ENCODE measurements at places on chromosomes 12 and 14.
A peak's percentile ranks its signal among the peaks of the same experiment; 100 is the strongest.

DNA sequence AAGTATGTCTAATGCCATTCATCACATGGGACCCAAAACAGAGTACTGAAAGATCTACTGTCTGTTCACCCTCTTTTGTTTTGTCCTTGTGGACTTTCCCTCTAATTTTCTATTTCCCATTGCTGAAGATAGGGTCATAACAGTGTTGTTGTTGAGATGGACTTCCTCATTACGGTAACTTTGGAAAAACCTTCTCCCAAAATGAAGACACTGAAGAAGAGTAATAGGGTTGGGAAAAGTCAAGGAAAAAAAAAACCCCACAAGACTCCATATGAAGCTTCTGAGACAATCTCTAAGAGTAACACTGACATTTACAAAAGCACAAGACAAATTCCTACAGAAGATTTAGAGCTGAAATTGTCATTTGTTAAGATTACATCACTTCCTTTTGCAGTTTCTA is 36.7 kb downstream of the EXOC5 start:
- DNase-seq = no peak

DNA sequence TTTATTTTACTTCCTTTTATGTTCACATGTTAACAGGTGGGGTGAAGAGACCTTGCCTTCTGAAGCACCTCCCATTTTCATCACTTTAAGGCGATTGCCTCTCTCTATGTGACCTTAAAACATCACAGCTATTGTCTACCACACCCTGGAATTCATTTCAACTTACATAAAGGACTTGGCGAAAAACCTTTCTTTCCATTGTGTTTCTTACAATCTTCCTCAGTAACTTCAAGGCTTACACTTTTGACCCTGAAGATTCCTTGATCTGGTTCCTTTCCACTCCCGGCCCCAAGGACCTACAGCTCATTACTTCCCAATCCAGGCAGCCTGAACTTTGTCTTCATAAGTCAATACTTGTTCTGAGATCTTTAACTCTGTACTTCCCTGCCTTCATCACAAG is 443.3 kb downstream of the ADAMTS20 start:
- no peak for DNase-seq

DNA sequence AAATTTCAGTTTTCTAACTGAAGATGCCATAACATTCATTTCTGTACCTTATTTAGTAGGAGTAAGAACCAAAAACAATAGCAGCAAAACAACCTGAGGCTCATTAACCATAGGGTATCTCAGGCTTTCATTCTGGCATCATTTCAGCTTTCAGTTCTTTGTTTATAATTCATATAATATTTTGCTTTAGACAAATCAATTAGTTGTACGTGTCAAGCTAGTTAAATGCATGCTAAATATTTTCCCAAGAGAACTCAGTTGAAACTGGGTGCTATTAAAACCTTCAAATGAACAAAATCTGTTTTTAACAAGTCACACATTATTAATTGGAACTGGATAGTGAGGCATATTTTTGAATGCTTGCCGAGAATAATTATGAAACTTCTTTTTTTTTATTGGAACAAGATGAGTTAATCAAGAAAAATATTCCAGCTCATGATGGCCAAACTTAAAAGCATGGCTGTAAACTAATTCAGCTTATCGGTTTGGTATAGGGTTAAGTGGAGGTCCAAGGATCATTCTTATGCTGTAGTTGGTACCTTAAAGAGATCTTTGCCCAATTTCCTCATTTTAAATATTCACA is 442.7 kb downstream of the BTG1 start:
- no peak for DNase-seq

DNA sequence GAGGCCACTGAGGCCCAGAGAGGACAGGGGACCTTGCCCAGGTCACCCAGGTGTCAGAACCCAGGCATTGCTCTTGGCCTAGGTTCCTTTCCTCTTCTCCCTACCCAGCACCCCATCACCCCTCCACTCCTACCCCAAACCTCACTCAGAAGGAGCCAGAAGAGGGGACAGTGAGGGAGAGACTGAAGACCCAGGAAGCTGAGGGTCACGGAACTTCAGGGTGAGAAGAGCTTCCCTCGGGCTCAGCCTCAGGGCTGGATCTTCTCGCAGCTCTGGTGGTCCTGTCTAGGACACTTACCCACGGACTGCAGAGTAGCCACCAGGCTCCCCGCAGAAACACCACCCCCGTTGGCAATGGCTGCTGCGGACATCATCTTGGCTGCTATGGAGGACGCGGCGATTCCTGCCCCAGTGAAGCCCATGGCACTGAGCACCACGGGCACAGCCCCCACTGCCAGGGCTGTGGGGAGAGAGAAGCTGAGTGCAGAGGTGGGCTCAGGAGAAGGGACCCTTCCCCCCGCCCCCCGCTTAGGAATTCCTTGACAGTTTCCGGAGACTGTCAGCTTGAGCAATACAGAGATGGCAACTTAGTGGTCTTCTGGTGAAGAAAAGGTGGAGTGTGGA is 1.1 kb downstream of the IFI27L2 start:
- DNase-seq = no peak

GRCh38 chr14:49858383-49858782 is 5.8 kb upstream of the NEMF start:
- no peak for DNase-seq

DNA sequence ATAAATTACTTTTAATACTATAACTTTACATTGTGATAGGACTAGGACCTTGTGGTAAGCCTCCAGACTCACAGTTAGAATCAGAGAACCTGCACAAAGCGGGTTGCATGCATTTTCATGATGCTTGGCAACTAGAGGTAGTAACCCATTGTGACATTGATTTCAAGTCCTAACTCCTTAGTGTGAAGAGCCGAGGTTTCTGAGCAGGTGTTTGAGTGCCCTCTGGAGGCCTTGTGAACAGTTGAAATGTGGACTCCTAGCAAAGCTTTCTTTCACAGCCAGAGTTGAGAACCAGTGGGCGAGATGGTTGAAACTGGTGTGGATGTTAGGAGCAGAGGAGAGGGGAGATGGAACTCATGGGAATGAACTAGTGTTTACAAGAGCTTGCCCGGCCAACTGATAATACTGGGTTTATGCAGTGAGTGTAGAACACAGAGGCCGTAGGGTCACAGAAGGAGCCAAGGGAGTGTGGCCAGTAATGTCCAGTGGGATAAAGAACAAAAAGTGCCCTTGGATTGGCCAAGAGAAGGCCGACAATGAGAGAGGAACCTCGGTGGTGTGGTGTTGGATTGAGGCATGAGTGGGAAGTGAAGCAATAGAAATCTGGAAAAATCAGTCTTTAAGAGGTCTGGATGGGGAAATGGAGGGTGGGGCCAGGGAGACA is 10.9 kb downstream of the ZNF664 start:
- DNase-seq = no peak

DNA sequence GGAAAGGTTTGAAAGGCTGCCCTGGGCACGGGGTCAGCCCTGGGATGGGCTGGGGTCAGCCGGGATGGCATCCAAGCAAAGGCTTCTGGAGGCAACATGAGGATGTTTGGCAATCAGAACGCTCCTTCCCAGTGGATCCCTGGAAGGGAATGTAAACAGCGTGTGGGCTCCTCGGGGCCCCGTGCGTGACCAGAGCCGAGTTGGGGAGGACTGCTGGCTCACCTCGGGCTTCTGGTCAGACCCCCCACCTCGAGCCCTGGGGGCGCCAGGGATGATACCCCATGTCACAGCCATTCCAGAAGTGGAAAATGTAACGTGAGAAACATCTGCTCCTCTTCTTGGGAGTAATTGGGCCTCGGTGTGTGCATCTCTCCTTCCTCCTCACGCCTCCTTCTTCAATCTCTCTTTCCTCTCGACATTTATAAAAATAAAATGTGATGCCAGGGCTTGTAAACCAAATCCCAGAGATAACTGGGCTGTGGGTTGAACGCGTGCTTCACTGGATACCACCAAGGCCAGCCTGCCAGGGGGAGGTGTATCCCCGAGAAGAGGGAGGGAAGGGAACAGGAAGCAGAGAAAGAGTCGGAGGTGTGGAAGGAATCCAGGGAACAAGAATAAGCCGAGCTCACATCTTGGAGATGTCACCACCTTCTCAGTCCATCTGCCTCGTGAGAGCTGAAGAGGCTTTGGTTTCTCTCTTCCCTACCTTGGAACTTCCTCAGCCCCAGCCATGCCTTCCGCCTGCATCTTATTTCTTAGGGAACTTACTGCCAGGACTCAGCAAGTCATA is 144.8 kb downstream of the NUAK1 start:
- no peak for DNase-seq

DNA sequence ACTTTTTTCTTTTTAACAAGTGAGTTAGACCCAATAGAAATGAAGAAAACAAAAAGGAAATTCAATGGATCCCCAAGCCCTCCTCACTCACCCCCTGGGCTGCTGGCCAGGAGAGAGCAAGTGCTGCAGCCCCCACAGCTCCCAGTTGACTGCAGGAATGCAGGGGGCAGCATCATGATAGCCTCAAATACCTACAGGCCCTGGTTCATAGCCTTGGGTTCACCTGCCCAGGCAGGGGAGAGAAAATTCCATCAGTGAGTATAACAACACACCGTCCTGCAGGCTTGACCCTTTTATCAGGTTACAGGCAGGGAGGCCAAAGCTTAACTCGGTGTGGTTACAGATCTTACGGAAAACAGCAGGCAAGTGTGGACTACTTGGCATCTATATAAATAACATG is 76.3 kb downstream of the PHLDA1 start:
- DNase-seq = no peak

DNA sequence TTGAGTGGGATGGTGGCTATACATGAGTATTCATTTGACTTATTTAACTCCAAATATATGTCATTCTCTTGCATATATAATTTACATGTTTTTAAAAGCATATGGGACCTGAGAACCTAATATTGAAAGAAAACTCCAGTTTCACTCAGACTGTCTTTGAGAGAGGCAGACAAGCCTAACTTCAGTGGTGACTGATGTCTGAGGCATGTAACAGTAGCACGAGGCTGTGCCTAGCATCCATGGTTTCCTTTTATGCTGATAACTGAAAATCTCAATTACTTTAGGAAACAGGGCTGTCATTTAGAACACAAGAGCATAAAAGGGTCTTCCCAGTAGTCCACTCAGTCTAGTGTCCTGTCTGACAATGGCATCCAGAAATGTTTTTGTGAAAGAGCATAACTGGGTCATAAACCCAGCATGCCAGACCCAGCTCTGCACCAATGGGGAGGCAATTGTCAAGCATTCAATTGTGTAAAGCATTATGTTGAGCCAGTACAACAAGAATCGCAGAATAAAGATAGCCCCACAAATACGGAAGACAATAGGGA is 24.3 kb downstream of the MAPK1IP1L start:
- DNase-seq = no peak

DNA sequence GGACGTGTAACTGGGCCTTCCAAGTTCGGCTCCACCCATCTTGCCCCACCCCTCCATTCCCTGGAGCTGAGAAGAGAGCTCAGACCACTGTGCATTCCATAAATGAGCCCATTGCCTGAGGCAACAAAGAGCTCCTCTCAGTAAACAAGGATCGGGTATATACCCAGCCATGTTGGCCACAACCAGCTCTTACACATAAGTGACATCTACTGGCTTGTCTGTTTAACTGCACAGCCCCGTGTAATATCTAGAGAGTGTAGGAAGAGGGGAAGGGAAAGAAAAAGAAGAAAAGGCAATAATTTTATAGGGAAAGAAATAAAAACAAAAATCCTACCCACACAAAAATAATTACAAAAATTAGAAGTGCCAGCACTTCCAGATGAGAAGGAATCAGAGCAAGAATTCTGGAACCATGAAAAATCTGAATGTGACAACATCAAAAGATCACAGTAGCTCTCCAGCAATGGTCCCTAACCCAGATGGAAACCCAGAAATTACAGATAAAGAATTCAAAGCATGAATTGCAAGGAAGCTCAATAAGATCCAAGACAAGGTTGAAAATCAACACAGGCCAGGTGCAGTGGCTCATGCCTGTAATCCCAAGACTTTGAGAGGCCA is 308.1 kb downstream of the RPAP3 start:
- DNase-seq = peak; percentile 31

GRCh38 chr14:97022741-97023140 is 225.6 kb downstream of the VRK1 start:
- DNase-seq = no peak

DNA sequence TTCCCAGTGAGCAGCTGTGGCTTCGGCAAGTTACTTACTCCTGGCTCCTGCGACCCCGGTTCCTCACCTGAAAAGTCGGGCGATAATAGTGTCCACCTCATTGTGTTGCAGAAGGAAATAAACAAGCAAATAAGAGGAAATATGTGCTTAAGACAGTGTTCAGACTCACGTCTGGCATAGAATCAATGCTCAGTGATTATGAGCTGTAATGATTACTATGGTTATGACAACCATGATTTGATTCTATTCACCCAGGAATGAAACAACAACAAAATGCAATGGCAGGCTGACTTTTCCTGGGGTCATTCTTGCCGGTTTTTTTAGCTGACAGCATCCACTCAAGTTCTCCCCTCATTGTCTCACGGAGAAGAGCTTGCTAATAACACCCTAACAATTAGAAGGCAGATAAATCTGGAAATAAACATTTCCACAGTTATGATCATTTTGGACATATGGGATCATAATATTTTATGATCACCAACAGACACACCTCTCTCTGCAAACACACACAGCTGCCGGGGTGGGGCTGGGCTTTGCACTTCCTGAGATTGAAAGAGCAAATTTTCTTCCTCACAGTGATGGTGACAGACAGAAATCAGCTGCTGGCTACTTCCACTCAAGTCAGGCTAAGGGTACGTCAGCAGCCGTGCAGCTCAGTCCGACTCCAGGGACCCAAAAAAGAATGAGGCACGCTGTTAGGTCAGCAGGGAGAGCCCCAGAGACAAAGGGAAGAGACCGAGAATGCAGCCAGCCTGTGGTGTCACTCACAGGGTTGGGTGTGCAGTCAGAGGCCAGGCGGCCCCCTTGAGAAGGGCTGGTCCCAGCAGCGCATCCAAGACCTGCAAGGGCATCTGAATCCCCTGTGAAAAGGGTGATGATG is 158.0 kb downstream of the RIMBP2 start:
- no peak for DNase-seq

DNA sequence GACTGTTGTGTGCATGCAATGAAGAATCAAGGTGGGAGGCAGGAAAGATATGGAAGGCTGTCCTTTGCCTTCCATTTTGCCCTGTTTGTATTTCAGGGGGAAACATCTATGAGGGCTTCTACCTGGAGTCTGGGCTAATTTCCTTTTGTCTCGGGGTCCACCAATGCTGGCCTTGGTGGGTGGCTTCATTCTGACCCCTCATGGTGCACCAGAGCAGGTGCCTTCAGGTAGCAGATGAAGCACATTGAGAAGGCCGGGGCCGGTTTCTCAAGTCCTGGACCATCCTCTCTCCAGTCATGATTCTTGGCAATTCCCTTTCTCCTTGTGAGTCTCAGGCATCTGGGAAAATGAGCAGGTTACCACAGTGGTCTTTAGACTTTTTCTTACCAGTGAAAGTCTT is 47.2 kb downstream of the RPH3A start:
- DNase-seq = no peak
